ENCODE measurements at places on chromosomes 7 and 10.

GRCh38 chr10:85284778-85285770, 956.7 kb downstream of the CCSER2 start:
- DNase-seq, result no peak

GRCh38 chr7:23863209-23863787, 153.3 kb downstream of the STK31 start:
- peak; percentile 4 for DNase-seq

DNA sequence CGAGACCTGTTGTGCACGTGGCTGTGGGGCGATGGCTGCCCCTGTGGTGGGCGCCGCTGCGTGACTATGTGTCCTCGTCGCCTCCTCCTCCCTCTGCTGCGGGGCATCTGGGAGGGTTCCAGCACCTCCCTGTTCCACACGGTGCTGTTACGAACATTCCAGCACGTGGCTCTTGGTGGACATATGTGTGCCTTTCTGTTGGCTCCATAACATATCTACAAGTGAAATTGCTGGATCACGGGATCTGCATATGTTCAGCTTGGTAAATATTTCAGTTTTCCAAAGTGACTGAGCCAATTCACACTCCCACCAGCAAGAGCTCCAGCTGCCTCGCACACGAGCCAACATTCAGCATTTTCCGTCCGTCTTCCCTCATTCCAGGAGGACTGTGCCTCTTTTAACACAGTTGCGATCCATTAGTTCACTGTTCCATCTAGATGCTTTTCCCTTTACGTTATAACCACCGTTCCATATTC, 25.1 kb downstream of the SNX8 start:
- no peak for DNase-seq

- DNase-seq, result no peak
These were observed 442 bp downstream of the ANKRD2 start for GRCh38 chr10:97573021-97573420.

GRCh38 chr10:82378146-82378545, 503.2 kb downstream of the NRG3 start:
- no peak for DNase-seq

- no peak for DNase-seq
These were observed 44.1 kb upstream of the ADO start for GRCh38 chr10:62760401-62760800.

- DNase-seq, result no peak
These were observed 4.9 kb upstream of the PNLIP start for GRCh38 chr10:116540814-116541213.

- no peak for DNase-seq
These were observed 97.6 kb downstream of the KIAA1217 start for GRCh38 chr10:24306507-24306875.

DNA sequence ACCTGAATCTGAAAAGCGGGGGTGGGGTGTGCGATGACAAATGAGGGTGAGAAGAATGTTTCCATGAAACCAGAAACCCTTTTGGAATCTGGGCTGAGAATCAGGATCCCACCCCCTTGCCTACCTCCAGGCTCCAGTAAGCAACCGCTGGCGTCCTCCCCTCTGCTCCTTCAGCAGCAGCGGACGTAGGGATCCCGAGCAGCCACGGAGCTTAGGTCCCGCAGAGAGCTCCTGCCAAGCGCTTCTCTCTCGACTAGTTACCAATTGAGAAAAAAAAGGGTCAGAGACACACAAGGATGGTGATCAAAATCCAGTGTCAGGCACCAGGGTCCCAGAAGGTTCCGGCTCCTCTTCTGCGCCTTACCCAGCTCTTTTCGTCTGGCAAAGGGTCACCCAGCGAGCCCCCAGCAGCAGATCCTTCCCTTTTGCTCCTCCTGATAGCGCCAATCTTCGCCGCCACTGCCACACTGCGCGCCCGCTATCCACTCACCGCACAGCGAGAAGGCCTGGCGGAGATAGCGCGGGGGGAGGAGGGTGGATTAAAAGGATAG, 733.5 kb downstream of the ZWINT start:
- DNase-seq, result no peak

GRCh38 chr7:106095634-106096033, 16.5 kb downstream of the SYPL1 start:
- no peak for DNase-seq

GRCh38 chr7:118183428-118183785, 557 bp upstream of the LSM8 start:
- DNase-seq, result no peak

DNA sequence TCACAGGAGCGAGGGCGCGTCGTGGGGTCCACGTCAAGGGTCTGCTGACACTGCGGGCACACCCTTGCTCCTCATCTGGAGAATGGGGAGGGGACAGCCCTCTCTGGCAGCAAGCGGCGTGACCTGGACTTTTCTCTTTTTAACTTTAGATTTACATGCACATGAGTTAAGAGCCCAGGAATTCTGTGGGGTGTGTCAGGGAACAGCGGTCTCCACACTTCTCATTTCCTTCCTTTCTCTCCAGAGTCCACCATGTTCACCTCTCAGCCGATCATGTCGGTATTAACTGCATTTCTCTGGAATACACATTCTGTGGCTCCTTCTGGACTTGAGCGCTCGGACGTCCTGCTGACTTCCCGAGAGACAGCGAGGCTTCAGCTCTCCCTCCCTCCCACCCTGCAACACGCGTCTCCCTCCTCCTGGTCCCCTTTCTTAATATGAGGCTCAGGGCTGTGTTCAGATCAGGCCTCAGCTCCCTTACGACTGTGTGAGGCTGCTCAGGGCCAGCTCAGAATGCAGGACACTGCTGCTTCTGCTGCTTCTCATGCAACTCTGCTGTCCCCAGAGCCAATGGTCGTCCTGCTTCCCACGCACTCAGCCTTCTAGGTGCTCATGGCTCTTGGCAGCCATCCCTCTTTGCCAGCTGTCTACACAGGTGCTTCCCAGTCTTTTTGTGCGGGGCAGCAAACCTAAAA, 261.3 kb downstream of the ELFN1 start:
- no peak for DNase-seq

GRCh38 chr10:11401264-11402235, 209.9 kb downstream of the USP6NL start:
- no peak for DNase-seq

GRCh38 chr7:143047326-143047725, 4.8 kb upstream of the OR6V1 start:
- DNase-seq, result no peak

DNA sequence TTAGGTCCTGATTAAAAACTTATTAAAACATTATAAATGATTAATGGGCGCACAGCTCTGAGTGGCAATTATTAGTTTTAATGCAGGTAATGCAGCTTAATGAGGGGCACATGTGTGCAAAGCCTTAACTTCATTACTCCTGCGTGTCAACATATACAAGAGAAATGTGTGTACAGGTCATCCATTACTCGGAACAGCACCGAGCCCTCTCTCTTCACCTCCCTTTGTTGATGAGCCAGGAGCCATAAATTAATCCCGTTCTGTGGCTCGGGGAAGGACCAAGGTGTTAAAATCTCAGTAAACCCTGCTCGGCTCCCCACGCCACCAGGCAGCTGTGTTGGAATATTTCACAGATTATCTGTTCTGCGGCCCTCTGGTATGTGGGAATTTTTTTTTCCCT, 77.8 kb downstream of the EBF3 start:
- no peak for DNase-seq

- no peak for DNase-seq
These were observed 12.0 kb downstream of the SEC24C start for GRCh38 chr10:73756183-73756582.

GRCh38 chr7:82172017-82172416, 271.6 kb downstream of the CACNA2D1 start:
- DNase-seq, result no peak

- DNase-seq, result no peak
These were observed 6.9 kb downstream of the SMC3 start for GRCh38 chr10:110574420-110574819.

DNA sequence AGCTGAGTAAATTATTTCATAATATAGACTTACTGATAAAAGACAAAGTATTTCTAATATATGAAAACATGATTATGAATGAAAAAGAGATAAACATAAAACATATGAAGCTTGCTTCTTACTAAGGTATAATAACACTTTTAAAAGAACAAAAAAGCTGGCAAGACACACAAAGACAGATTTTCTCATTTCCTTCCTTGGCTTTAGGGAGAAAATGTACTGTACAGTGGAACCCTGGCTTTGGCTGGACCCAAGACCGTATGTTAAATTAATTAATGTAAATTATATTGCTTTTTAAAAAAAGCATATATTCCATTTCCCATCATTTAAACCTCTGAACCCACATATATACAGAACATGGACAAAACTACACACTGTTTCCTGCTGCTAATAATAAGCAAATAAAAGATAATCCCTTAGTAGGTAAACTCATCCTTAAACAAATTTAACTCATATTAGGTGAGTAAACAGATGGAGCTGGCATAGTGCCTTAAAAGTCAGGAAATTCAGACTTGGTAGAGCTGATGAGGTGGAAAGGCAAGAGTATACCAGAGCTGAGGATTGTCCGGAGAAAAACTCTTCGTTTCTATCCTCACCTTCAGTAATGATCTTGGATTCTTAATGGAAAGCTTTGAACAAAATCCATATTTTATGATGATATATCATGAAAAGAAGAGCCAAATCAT, 1016.4 kb upstream of the KCND2 start:
- no peak for DNase-seq

- DNase-seq, result no peak
These were observed 133.9 kb downstream of the COBL start for GRCh38 chr7:51182636-51183166.

DNA sequence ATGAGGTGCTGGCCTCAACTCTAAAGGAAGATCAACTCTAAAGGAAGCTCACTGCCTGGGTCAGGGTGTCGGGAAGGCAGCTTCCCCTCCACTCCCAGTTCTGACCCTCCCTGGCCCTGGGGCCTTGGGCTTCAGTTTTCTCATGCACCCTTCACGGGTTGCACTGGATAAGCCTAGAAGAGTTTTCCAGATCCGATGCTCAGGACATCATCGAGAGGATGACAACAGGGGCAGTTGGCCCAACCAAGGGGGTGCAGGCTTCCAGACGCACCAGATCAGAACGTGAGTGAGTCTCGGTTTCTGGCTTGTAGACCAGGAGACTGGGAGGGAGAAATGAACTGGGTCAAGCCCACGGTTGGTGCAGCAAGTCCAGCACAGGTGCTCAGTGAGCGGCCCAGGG, 34.2 kb upstream of the CHST15 start:
- DNase-seq, result no peak

DNA sequence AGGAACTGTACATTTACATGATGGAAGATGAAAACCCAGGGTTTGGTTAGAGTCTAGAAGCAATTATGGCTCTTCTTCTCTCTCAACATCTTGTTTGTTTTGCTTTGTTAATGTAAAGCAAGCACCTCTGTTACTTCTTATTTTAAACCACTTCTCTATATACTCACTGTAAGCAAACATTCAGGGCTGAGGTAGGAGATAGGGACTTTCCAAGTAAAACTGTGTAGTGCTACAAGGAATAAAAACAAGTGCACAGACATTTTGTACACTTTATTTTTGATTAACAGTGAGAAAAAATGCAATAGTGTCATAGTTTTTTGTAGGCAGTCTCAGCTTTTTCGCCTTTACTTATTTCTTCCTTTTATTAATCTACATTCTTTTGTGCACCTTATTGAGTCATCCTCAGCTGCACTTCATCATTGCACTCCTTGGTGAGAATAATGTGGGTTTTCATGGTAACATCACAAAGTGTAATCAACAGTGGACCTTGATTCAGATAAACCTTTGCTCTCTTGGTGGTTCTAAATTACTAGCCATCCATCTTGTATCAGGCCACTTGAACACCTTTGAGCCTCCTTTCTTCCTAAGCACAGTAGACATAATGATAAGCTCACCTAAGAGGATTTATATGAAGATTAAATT, 52.9 kb downstream of the ELMO1 start:
- no peak for DNase-seq

DNA sequence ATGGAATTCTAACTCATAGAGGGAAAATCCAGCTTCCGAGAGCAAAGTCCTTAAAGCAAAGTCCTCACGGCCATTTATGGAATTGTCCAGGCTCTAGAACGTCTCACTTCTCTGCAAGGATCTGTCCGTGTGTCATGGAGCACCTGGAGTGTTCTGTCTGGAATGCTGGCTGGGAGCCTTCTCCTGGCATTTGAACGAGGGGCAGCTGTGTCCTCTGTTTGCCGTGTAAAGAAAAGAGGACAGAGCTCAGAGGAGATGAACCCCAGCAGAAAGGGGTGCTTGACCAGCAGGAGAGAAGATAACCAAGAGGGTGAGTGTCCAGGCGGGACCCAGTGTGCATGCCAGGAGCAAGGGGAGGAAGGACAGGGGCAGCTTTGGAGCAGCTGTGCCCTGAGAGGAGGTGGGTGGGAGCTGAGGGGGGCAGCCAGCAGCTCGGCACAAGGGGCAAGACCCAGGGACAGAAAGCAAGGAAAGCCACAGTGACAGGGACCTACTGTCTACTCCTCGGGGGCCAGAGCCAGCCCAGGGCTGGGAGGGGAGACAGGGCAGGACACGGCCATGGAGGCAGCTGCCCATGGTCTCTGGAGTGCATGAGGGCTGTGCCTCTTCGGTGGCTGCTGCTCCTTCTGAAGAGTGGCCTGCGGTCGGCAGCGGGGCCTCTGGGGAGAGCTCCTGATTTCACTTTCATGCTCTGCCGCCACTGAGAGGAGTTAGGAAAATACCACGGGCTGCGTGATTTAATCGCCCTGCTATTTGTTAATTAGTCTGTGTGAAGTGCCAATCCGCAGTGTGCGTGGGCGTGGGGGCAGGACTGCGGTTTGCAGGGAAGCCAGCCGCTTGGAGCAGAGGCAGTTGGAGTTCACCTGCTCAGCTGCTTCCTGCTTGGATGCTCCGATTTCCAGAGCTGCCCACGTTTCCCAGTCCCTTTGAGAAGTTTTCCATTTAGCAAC, 149.3 kb upstream of the SHH start:
- DNase-seq, result no peak

- no peak for DNase-seq
These were observed 6.5 kb downstream of the AGFG2 start for GRCh38 chr7:100545360-100546128.

GRCh38 chr7:126557271-126557670, 695.5 kb downstream of the GRM8 start:
- DNase-seq, result no peak

- DNase-seq, result no peak
These were observed 120.4 kb downstream of the CUBN start for GRCh38 chr10:17009212-17009700.

GRCh38 chr10:129771991-129772431, 192.1 kb downstream of the EBF3 start:
- DNase-seq, result no peak

- DNase-seq, result no peak
These were observed 544 bp downstream of the TSPAN33 start for GRCh38 chr7:129144834-129145668.

DNA sequence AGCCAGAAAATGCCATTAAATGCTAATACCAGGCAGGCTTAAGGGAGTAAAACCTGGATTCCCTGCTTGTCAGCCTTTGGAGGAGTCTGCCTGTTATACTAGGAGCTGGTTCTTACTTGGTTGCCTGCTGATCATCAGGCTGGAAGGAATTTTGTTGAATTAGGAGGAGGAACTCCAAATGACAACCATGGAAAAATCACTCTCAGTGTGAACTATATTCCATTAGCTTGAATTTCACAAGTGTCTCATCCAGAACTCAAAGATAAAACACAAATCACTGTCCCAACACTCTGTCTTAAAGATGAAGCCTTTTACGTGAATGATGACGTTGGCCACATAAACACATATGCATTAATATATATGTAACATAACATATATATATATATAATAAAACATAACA, 238.9 kb upstream of the PLXDC2 start:
- DNase-seq, result no peak

GRCh38 chr10:43355749-43356371, 15.6 kb upstream of the FXYD4 start:
- no peak for DNase-seq

Measured in GM19239 (cell line).